Naive thymus-derived CD4-positive, alpha-beta T cell (primary cell): ENCODE measurements at places on chromosomes 4 and X. TPM values are rescaled to one million over a fixed set of nuclear protein-coding genes. Genes with fewer than 3 reads are reported as not detected.
A peak's percentile ranks its signal among the peaks of the same experiment; 100 is the strongest.

ZNF157 gene
- total RNA-seq: 1.6 TPM

NHSL2 gene
- total RNA-seq: 0.95 TPM

NDST4 gene
- total RNA-seq: not detected

SH3BGRL gene
- 140 TPM for total RNA-seq

CD99 gene
- total RNA-seq: 293 and 300 TPM in 2 replicates

NCBP2L gene
- total RNA-seq: not detected in 2 replicates

TLL1 gene
- not detected for total RNA-seq

GRCh38 chr4:70182517-70183167, 12.9 kb upstream of the ODAM start:
- H3K4me3 ChIP-seq: no peak overlapping the region
- DNase-seq: no peak
- H3K27ac ChIP-seq: no peak overlapping the region
- H3K4me1 ChIP-seq: no peaks in the 10 kb centered on the region
- no peaks in the 10 kb centered on the region for H3K36me3 ChIP-seq

DNA sequence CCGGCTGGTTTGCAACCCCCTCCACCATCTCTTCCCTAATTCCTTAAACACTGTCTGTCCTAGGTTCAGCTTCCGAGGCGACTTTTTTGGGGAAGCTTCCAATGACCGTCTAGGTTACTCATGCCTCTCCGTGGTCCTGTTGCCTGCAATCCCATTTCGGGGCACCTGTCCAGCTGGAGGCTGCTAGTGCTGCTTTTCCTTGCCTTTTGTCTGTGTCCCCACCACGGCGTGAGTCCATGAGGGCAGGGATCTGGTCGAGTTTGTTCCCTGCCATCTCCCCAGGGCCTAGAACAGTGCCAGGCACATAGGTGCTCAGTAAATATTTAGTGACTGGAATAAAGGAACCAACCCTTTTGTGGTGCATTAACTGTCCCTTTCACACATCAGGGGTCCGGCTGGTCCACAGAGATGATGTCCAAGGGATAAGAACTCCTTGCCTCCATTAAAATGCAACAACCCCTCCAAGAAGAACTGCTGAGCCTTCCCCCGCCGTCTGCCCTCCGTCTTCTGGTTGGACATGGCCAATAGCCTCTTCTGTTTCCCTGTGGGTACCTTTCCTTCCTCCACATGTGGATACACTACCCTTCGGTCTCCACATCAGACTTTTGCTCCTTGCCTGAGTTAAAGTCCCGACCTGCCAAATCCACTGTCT, 5.7 kb upstream of the SORCS2 start:
- no peaks in the 10 kb centered on the region for H3K27me3 ChIP-seq
- no peak for DNase-seq
- no peak overlapping the region for H3K4me3 ChIP-seq
- H3K4me1 ChIP-seq: no peaks in the 10 kb centered on the region
- no peaks in the 10 kb centered on the region for H3K36me3 ChIP-seq

GRCh38 chrX:1534301-1535168, 2.5 kb downstream of the P2RY8 start:
- H3K4me3 ChIP-seq: peak overlapping the region; percentile 81
- H3K27me3 ChIP-seq: no peaks in the 10 kb centered on the region
- peak overlapping the region; percentile 88 for H3K27ac ChIP-seq
- no peak for DNase-seq
- peaks cover 5% of the 10 kb centered on the region for H3K36me3 ChIP-seq

DNA sequence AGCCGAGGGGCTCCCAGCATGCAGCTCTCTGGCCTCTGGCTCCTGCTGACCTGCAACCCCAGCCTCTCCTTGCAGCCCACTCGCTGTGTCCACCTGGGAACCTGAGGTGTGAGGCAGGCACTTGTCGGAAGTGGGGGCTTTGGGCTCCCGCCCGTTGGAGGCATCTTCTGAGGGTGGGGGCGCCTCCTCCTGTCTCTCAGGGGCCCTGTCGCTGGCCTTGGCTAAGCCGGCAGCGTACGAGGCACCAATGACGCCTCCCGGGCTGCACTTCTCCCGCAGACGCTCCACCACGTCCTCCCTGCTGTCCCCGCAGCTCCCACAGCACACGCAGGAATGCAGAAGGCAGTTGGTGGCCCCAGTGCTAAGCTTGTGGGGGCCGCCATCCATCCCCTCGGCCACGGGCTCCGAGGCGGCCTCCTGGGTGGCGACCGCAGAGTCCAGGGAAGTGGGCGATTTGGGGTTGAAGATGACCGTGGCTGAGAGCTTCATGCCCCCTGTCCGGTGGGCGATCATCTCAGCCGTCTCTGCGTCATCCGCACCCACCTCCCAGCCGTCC, 42.5 kb upstream of the MXD4 start:
- H3K4me1 ChIP-seq: no peaks in the 10 kb centered on the region
- no peaks in the 10 kb centered on the region for H3K27me3 ChIP-seq
- DNase-seq: no peak
- no peaks in the 10 kb centered on the region for H3K36me3 ChIP-seq

DNA sequence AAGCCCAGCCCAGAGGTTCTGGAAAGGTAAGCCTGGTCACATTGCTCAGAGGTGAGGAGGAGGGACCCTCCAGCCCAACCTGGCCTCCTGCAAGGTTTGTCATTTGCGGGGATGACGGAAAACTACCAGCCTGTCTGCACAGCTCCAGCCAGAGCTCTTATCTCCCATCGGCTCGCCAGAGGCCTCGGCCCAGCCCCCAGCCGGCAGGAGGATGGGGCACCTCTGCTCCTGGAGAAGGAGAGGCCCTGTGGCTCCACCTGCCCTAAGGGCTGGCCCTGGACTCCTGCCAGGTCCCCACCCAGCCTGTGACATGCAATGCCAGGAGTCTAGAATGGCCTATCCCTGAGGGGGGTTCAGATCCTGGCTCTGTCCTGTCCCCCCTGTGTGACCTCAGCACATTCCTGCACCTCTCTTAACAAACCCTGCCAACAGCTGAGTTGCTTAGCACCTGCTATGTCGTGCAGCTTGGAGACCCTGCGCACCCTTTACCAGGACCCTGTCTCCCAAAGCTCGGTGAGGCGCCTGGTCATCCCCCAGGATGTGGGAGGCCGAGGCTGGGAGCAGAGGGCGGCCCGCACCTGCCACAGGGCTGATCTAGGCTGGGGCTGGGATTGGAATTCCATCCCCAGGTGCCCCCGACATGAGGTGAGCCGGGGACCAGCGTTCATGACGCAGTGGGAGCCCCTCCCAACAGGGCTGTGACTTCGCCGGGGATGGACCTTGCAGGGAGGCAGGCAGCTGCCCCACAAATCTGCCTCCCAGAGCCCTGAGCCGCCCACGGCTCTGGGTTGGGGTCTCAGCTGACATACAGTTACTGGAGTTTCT, 14.4 kb downstream of the ADRA2C start:
- H3K36me3 ChIP-seq: no peaks in the 10 kb centered on the region
- no peak overlapping the region for H3K27ac ChIP-seq
- DNase-seq: no peak
- H3K27me3 ChIP-seq: no peaks in the 10 kb centered on the region
- no peak overlapping the region for H3K4me3 ChIP-seq
- H3K4me1 ChIP-seq: no peaks in the 10 kb centered on the region
